ENCODE measurements at places on chromosomes 7 and 10. TPM values are rescaled to one million over a fixed set of nuclear protein-coding genes. Genes with fewer than 3 reads are reported as not detected.

The TAS2R38 gene
- total RNA-seq, result not detected

DNA sequence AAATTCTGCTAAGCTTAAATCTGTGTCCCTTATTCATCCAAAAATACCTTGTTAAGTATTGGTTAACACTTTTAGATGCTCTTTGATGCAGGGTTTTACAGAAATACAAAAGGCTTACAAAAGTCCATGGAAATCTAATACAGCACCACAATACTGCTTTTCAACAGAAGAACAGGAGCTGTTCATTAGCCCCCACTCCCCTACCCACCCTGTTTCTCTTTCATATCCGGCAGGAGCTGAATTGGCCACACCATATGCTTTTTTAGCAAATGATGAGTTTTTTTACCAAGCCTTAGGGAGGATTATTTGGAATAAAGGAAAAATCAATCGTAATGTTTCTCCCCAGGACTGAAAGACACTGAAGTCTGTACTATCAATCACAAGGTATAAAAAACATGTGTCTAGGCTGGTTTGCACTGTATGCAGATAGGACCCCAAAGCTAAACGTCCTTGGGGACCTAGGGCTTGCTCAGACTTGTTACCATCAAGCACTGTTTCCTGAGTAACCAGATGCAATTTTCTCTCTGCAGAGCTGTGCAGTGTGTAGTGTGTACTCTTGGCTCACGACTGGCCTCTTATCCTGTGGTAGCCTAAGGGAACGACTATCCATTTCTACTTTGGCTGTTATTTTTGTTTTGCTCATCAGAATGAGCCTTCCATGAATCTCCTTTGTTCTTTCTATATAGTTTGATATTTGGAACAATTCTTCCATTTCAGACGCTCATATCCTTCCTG is 143.3 kb upstream of the LRGUK start:
- DNase-seq, result no peak

The SPDYE6 gene
- not detected for total RNA-seq

GRCh38 chr7:25855854-25856782 is 295.9 kb upstream of the NFE2L3 start:
- no peak for DNase-seq

GRCh38 chr10:103042908-103043307 is 124.8 kb downstream of the CNNM2 start:
- no peak for DNase-seq

GRCh38 chr7:50469181-50469580 is 19.0 kb upstream of the FIGNL1 start:
- no peak for DNase-seq

- no peak for DNase-seq
Observed at GRCh38 chr10:100501423-100501822, 18.2 kb downstream of the SEC31B start.

DNA sequence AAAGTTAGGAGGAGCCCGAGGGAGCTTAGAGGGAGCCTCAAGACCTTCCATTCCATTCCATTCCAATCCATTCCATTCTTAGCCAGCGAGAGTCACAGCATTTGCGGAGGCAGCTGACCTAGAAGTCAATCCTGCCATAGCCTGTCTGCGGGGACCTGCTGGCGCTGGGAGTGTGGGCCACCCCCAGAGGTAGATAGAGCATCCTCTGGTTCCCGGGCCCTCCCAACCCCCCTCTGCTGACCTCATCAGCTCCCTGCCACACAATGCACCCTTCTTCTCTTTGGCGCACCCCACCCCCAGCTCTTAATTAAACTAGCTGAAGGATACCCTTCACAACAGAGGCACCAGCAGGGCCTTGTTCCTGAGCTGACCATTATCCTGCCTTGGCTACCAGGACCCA is 152.5 kb upstream of the ZMIZ1 start:
- no peak for DNase-seq

- DNase-seq, result no peak
Observed at GRCh38 chr7:50685135-50686065, 97.3 kb downstream of the GRB10 start.

DNA sequence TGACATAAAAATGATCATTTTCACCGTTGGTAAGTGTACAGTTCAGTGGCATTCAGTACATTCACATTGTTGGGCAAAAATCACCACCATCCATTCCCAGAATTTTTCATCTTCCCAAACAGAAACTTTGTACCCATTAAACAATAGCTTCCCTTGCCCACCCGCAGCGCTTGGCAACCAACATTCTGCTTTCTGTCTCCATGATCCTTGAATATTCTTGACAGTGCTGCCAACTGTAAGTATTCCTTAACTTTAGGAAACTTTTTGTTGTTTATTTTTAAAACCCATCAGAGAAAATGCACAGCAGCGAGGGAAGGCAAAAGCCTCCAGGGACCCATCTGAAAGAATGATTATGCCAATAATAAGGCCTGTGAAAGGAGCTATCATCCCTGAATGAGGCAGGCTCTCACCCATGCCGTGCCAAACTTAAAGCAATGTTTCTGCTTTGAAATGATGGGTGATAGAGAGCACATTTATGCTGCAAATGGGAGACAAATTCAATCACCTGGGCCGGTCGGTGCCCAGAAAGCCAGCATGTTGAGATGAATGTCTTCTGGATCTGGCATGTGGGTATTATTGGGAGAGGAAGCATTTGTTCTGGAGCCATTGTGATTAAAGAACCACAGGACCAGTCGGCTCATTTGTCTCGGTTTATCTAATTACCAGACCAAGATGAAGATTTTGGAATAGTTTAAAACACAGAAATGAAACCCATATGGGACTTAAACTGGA is 202.1 kb upstream of the NPVF start:
- no peak for DNase-seq

The LSM5 gene
- total RNA-seq, result 31.9 TPM

The MRLN gene
- not detected for total RNA-seq

DNA sequence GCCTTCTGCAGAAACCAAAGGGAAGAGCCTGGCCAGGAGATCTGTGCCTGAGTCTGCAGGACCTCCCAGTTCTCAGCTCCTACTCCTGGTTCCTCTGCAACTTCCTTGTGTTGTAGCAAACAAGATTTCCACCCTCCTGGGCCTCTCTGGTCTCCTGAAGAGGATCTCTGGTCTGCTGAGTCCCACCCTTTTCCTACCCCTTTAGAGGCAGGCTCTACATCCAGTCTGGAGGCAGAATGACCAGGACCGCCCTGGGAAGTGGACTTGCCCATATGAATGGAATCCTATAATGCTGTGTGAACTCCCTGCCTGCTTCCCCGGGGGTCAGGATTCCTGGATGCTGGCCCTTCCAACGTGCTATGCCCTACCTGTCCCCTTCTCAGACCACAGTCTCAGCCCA is 3.2 kb downstream of the DENND2A start:
- no peak for DNase-seq

The TMEM196 gene
- total RNA-seq, result not detected

The DKK1 gene
- 14.0 TPM for total RNA-seq

DNA sequence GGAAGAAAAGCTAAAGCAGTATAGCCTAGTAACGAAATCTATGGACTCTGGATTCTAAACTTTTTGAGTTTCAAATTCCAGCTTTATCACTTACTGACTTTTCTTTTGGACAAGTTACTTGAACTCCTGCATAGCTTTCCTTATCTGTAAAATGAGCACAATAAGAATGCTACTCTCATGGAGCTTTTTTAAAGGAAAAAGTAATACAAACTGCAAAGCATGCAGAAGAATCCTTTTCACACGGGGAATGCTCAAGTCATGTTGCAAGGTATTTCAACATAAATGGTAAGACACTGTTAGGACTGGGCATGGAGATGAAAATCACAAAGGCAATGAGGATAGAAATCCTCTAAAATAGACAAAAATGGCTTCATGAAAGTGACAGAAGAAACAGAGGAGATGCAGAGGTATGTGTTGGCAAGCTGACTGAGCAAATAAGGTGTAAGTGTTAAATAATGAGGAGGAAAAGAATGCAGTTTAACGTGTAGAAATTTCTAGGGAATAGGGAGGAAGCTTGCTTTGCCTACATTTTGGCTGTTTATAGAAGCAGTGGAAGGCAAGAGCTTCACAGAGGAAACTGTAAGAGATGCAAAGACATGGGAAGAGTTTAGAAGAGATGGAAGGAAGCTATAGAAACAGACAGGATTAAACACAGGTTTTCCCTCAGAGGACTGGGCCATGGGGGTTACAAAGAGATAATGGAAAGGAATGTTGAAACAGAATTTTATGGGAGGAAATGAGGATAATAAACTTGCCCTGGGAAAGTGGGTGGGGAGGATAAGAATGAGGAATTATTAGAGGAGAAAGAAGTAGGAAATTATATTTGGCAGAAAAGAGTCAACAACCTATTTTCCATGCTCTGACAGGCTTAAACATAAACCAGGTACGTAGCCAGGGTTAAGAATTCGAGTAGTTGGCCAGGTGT is 28.8 kb upstream of the SNX13 start:
- no peak for DNase-seq

The CYP26C1 gene
- total RNA-seq, result not detected

GRCh38 chr7:42236266-42236975 is 588 bp downstream of the GLI3 start:
- DNase-seq, result no peak

The MAP3K8 gene
- 16.5 TPM for total RNA-seq

DNA sequence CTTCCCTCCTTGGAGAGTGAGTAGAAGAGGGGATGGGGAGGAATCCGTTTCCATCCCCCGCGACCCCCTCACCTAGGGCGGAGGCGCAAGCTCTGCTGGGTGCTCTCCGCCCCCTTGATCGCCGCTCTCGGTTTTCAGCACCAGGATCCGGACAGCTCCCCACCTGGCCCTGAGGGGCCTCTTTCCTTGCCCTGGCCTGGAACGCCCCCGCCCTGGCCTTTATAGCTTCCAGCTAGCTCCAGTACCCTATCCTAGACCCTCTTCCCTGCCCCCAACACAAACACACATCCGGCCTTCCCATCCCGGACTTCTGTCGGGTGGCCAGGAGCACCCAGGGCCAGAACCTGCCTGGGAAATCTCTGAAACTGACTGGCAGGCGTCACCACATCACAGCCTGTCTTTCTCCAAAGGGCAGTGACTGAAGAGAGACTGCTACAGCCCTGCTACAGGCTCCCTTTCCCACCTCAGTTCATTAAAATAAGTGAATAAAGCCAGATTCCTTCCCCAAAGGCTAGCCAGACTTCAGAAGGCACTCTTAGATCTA is 72.3 kb upstream of the LEP start:
- no peak for DNase-seq

The RELN gene
- total RNA-seq, result 7.4 TPM

DNA sequence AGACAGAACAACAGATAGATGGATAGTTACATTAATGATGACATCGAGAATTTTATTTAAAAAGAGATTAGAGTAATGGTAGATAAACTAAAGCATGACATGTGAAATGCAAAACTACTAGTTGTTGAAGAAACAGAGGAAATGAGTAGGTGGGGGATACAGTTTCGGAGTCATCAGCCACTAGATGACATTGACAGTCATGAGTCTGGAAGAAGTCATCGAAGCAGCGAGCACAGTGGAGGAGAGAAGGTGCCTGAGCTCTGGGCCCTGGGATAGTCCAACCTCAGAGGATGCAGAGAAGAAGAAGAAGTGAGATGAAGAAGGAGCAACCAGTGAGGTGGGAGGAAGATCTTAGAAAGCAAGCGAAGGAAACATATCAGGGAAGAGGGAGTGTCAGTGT is 20.2 kb upstream of the SEC61A2 start:
- DNase-seq, result no peak

DNA sequence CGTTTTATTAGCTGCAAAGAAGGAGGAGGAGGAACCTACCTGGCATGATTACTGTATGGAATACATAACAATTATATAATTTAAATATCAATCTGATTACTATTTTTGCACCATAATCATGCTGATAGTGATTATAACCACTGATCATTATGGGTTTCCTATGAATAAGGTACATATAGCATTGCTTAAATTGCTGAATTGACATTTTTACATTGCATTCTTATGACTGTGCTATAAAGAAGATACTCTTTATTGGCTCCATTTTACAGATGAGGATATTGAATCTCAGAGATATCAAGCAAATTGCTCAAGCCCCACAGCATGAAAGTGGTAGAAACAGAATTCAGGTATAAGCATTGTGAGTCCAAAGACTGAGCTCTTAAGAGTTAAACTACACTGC is 23.1 kb downstream of the DKK1 start:
- no peak for DNase-seq

The VPS37D gene
- 5.4 TPM for total RNA-seq

DNA sequence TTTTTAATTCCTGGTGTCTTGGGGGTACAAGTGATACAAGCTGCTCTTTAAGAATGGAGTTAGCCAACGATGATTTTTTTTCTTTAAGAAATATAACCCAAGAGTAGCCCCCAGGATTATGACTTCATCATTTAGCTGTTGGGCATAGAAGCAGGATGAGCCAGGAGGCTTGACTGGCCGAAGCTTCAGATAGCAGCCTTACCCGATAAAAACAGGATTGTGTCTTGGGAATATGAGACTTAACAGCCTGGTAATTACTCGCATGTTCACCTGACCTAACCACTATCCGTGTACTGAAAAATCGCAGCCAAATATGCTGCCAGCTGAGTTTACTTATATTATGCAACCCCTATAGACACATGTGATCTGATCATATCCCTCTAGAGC is 346.0 kb upstream of the BMPER start:
- DNase-seq, result no peak

GRCh38 chr10:62610649-62611229 is 193.8 kb upstream of the ADO start:
- no peak for DNase-seq

- DNase-seq, result no peak
Observed at GRCh38 chr7:99667179-99667578, 12.6 kb downstream of the CYP3A5 start.

DNA sequence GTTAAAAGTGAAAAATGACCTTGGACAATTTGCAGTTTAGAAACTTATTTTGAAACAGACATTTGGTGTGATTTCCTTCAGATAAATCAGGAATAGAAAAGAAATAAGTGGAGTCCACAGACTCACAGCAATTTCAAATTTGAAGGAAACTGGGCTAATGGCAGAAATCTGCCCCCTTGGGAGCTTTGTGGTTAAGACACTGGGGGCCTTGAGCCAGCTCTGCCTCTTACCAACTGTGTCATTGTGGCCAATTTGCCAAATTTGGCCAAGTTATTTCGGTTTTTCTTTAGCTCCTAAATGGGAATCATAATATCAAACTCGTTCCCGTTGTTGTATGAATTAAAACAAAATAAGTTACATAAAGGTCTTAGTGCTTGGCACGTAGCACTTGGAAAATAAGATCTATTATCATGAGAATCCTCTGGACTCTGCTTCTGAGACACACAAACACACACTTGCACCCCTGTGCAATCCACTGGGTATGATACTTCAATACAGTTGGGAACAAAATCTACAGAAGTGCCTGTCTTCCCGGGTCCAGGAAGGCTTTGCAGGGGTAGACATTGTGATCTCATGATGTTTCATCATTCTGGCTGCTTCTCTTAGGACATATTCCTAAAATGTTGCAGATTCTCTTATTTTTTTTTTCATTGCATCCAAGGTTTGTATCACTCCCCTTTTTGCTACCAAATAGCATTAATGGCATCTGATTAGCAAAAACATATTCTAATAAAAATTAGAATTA is 4.9 kb downstream of the ARMC3 start:
- DNase-seq, result no peak

DNA sequence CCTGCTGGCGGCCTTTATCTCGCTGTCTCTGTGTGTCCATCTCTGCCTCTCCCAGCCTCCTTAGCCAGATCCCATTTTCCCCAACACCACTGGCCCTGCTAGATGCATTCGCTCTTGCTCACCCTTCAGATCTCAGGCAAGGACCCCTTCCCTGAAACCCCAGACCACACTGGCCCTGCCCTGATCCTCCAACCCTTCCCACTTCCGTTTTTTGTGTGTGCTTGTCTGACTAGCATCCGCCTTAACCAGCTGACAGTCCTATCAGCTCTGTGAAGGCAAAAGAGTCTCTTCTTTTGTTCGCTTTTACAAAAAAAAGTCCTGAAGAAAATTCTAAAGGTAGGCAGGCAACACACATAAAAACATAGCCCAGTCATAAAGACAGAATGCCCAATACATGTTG is 28.7 kb downstream of the CHST15 start:
- no peak for DNase-seq
